ENCODE measurements at places on chromosomes 5 and 9.

- no peak for DNase-seq
These were observed 164.8 kb upstream of the VCAN start for GRCh38 chr5:83306572-83307241.

DNA sequence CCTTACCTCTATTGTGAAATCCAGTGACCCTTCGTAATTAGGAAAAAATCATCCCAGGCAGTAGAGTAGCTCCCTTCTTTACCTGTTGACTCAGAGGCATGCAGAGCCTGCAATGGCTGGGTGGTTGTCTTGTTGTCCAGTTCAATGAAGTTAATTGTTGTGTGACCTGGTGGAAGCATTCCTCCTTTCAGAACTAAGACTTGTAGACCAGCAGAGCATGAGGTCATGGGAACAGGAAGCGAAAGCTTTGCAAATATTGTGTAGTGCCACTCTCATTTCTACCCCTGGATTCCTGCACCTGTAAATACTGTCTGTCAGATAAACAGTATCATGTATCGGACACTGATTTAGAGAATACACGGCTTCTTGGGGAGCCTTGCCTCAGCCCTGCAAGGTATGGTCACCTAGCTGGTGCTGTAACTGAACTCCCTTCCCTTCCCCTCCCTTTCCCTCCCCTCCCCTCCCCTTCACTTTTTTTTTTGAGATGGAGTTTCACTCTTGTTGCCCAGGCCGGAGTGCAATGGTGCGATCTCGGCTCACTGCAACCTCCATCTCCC, 5.7 kb upstream of the PRXL2C start:
- DNase-seq, result no peak

DNA sequence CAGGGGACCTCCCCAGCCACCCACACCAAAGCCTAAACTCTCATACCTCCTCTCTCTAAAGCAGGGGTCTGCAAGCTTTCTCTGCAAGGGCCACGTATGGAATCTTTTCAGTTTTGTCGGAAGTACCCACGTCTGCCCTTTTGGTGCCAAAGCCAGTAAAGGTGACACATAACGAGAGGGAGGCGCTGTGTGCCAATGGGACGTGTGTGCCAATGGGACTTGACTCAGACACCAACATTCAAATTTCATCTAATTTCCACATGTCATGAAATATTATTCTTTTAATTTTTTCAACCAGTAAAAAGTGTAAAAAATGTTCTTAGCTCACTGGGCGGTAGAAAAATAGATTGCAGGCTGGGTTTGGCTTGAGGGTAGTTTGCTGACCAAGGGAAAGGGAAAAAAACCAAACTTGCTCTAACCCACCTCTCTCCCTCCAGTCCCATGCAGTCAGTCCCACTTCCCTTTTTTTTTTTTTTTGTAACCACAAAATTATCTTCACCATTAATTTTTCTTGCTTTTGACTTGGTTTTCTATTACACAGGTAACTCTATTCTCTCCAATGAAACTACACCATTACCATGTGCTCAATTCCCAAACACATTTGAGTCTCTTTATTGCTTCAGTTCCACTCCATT, 25.5 kb downstream of the OR2V1 start:
- no peak for DNase-seq

- DNase-seq, result no peak
These were observed 86.2 kb upstream of the HSPA9 start for GRCh38 chr5:138661291-138661960.

DNA sequence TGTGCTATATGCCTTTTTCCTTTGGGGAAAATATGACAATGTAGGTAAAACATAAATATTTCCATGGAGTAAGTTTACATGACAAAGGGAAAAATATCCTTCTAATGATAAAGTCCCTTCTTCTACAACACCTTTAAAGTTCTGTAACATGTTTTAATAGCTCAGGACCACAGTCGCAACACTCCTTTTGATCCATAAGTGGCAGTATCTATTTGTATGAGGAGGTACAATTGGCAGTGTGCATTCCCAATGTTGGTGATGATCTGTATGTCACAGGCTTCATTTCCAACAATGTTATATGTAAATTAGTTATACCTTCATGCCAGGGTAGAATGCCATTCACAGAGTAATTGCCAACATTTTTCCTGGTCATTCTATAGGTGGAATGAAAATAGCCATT, 127.1 kb upstream of the CCNH start:
- DNase-seq, result no peak

DNA sequence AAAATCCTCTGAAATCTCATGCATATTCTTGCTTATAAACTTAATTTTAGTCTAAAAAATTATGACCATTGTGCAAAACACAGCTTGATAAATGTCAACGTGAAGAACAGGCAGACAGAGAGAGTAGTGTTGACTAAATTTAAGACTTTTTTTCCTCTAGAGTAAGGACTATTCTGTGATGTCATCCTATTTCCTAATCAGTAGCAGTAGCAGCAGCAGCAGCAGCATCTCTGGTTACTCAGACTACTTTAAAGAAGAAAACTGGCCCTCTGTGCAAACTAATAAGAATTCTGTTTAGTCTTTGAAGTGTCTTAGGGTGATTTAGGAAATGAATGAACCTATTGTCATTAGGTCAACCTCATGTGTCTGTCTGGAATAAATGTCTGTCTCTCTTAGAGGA, 403.0 kb downstream of the HINT1 start:
- DNase-seq, result no peak

DNA sequence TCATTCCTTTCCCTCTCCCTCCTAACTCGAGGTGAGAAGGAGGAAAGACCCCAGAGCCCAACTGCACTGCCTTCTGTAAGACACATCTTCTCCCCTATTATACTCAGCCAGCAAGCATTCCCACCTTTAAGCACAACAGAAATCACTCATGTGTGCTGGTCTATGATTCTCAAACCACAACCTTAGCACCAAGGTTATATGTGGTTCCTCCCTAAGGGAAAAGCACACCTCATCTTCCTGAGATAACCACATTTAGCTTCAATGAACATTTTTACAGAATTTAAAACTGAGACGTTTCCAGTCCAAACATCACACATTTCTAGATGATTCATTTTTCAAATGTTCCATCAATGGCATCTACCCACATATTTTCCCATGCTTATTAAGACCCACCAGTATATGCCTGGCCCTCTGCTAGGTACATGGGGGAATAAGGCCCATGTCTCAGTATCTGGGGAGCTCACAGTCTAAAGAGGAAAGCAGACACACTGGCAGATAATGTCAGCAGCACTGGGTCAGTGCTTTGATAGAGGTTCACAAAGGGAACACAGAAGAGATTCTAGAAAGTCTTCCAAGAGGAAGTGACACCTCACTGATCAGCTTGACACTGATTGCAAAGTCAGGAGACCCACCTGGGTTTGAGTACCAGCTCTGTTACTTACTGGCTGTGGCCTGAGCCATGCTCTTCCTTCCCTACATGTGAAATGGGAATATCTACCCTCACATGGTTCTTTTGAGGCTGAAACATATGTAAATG, 245.4 kb downstream of the DENND1A start:
- no peak for DNase-seq

DNA sequence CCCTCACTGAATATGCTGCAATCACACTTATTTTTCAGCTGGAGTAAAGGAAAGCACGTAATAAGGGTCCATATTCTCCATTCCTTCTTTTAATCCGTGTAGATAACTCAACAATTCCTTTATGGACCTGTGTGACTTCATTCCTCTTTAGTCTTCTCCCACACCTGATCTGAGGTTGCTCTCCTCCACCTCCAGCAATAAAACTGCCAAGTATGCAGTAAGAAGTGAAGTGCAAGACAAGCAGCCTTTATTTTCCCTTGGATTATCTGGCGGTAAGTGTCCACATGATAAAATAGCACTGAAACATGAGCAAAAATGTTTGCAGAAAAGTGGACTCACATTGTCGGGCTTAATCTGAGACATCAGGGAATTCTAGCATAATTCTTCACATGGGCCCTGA, 13.8 kb downstream of the DEPDC1B start:
- no peak for DNase-seq

GRCh38 chr9:133403766-133404453, 13.9 kb downstream of the REXO4 start:
- peak; percentile 43 for DNase-seq

DNA sequence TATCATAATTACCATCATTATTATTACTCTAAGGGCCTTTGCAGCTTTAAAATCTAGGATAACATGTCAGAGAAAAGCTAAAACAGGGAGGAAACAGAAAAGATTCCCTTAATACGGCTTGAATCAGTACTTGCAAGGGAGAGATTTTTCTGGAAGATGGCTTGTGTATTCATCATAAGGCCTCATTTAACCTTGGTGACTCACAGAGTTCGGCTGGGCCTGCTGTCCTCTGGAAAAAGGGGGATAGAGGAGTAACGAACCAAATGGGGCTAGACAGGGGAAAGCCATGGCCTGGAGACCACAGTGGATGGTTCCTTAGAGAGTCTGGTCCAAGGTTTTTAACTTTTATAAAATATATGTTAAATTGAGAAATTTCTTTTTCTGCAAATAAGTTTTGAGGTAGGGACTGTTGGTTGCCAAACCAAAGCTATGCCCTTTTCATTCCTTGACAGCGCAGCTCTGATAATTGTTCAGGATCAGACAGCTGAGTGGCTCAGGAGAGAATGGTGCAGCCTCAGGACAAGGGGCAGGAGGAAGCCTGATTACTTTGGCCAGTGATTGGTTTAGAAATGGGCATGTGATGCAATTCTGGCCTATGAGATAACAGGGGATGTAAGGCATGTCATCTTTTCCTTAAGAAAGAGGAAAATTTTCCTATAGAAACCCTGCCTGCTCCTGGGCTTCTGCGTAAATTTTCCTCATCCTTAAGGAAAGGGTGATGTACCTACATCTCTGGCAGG, 25.6 kb upstream of the GSN start:
- no peak for DNase-seq

GRCh38 chr5:68255305-68256120, 40.0 kb downstream of the PIK3R1 start:
- DNase-seq, result no peak

- no peak for DNase-seq
These were observed 445.9 kb downstream of the NTRK2 start for GRCh38 chr9:85115473-85115872.

DNA sequence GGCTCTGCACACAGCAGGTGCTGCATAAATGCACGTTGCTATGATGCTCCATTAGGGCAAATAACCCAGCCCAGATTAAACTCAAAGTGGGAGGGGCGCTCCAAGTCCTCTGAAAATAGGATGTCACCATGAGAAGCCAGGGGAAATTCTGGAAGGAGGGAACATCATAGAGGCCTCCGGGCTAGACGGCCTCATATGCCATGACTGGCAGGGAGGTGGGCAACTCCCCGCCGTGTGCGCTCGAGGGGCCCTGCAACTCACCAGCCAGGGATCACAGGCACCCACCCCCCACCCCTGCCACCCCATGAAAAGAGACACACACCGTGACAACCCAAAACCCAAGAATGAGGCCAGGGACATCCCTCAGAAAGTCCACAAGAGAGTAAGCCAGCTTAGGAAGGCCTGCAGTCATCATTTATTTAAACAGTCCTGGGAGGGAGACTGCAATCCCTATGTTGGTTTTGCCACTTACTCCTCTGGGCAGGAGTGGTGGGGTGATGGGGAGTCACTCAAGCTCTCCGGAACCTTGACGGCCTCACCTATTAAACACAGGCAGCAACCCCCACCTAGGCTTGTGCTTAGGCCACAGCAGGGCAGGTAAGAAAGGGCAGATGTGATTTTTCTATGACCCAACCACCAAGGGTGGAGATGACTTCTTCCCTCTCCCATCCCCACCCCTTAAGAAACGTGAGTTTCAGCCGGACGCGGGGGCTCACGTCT, 4.0 kb downstream of the VAV2 start:
- DNase-seq, result no peak

- DNase-seq, result no peak
These were observed 71.4 kb upstream of the CPEB4 start for GRCh38 chr5:173816728-173817127.

- DNase-seq, result no peak
These were observed 154.0 kb upstream of the ADAMTSL1 start for GRCh38 chr9:18319918-18320445.

- no peak for DNase-seq
These were observed 102.9 kb upstream of the MEGF10 start for GRCh38 chr5:127187706-127188105.

- DNase-seq, result no peak
These were observed 6.3 kb downstream of the PDE6A start for GRCh38 chr5:149938279-149938678.

- no peak for DNase-seq
These were observed 62.6 kb downstream of the ANKRD55 start for GRCh38 chr5:56170557-56170956.

DNA sequence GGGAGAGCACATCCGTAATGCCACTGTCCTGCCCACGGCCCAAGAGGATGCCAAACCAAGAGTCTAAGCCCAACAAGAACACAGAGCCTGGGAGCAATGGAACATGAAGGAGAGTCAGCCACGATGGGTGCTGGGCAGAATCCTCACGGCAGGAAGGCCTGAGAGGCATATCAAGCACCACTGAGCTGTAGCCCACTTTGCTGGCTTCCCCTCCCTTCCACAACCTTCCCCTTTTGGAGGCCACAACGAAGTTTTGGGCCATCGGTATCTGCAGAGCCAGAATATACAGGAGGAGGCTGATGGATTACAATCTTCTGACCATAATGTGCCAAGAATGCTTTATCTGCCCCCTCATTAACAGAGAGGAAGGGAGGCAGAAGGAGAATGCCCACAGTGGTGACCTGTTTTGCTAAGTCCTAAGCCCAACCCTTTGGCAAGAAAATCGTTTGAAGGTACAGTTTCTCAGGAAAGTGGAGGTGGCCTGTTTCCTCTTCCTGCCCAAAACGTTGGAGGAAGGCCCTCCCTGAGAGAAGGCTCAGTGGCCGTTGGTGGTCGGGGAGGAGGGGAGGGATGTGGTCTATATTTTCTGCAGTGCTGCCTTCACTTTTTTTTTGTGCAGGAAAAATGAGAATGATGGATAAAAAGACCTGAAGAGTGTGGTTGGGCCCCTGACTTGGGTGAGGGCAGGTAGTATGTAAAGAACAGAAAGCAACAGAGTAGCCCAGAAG, 26.2 kb downstream of the MACROH2A1 start:
- DNase-seq, result no peak

DNA sequence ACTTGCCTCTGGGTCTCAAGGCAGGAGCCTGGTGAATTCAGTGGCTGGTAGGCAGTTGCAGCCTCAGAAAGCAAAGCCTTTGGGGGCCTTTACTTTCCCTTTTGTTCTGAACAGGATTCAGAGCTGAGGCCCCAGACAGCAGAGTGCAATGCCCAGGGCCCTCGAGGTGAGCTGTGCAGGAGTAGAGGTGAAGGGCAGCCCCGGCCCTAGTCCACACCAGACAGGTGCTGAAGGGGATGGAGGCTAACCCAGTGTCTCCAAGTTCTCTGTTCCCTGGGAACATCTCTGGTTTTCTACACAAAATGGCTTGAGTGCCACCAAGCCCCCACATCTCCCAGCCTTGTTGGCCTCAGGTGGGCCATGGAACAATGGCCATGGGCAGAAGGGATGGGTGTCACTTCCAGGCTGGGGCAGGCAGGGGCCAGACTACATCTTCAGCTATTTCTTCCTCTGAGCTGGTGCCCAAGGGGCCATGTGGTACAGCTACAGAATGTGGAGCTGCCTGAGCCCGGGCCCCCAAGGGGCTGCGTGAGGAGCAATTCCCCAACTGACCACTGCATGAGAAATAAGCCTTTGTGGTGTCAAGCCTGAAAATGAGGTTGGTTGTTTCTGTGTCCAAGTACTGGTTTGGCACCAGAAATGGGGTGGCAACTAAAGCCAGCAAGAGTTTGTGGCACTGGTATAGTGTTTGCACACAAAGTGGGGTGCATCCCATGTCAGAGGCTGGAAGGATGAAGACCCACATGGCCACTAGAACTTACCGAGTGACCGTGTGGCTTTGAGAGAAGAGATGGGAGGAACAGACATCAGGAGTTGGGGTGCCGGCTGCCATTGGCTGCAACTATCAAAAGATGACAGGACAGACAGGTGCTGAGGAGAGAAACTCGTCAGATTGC, 57.8 kb downstream of the BARX1 start:
- DNase-seq, result no peak
